Activated CD8-positive, alpha-beta memory T cell treated with anti-CD3 and anti-CD28 coated beads for 4 hours (primary cell): ENCODE measurements at places on chromosomes 7 and 10.

DNA sequence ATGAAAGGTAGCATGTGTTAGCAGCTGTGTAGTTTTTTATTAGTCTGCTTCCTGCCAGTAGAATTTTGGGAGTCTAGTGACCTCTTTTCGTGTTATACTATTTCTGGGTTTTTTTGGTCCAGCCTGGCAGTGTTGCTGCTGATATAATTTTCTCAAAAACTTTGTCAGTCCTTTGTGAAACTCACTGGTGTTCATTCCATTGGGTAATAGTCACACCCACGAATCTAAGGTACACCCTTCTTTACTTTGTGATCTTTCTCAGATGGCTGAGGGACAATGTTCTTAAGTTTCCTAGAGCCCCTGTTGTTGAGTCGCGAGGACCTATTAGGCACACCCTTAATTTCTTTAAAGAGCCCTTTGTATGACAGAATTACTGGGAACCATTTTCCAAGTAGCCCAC is 52.3 kb downstream of the TPST1 start:
- no peak for DNase-seq

DNA sequence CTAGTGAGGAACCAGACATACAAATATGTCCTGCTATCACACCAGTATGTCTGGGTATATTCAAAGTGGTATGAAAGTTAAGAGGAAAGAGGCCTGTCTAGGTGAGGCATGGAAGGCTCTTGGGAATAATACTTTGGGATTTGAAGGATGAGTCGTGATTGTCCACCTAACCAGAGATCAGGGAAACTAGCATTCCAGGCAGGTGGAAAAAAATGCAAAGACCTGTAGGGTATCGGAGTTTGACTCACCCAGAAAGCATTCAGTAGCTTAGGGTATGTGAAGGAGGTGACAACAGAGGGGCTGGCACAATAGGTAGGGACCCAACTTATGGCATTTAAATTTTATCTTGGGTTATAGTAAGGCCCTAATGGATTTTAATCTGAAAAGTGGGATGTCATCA is 950 bp upstream of the GCC1 start:
- no peak for DNase-seq

- DNase-seq = no peak
Observed at GRCh38 chr7:28853150-28853549, 105.0 kb downstream of the TRIL start.

DNA sequence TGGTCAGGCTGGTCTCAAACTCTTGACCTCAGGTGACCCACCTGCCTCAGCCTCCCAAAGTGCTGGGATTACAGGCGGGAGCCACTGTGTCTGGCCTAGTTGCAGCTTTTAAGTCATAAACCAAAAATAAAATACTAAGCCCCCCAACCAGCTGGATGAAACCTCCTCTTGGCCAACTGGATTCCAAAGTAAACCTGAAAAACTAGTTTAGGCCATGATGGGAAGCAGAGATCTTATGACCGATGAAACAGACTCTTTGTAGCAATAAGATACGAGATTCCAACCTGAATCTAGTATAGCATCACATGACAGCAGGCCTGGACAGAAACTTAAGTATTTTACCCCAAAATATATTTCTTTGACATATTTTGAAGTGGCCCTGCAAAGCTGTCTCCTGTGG is 9.1 kb upstream of the MCM10 start:
- DNase-seq = no peak

- DNase-seq = no peak
Observed at GRCh38 chr7:135285547-135286233, 52.1 kb downstream of the STRA8 start.

GRCh38 chr10:23643111-23643780 is 204.4 kb downstream of the OTUD1 start:
- DNase-seq = no peak

- DNase-seq = no peak
Observed at GRCh38 chr7:2478800-2479199, 2.6 kb upstream of the GRIFIN start.

- DNase-seq = peak; percentile 61
Observed at GRCh38 chr7:107180378-107180777, 11.6 kb downstream of the HBP1 start.

GRCh38 chr7:91288208-91288824 is 24.1 kb downstream of the FZD1 start:
- DNase-seq = no peak

DNA sequence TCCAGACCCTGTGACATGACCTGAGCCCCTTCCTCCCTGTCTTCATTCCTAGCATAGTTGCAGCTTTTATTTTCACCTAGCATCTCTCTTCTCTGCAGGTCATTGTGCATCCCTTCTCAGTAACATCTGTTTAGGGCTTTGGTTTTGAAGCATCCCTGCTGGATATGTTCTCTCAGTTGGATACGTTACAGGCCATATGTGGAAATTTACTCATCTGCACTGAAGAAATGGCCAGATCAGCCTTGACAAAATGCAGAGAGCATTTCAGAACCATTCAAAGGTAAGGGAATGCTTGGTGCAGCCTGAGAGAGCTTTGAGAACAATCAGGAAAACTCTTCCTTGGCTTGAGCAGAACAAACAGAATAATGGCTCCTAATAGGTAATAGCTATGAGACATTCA is 647.0 kb downstream of the KCNMA1 start:
- DNase-seq = no peak

- no peak for DNase-seq
Observed at GRCh38 chr10:32348297-32349198, 1.6 kb upstream of the EPC1 start.

DNA sequence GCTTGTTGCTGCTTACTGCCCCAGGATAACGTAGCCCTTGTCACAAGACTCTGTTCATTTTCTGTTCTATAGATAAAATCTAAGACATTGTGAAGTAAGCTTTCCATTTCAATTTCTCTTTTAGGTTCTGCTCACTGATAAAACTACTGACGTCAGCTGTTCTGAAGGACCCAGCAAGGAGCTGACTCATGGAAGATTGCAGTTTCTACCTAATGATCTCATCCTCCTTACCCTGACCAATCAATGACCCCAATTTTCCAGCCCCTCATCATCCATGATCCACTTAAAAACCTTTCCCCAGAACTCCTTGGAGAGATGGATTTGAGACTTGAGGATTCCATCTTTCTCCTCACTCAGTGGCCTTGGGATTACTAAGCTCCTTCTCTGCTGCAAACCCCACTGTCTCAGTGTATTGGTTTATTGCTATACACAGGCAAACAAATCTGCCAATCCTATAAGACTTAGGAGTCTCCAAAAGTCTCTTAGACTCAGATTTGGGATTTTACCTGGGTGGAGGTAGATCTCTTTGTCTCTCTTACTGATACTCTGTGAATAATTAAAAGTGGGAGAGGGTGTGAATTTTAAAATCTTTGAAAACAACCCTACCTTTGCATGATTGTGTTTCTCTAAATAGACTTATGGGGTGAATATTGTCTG is 109.2 kb upstream of the TRIM24 start:
- DNase-seq = no peak

- no peak for DNase-seq
Observed at GRCh38 chr10:87816898-87817608, 973 bp downstream of the ATAD1 start.

- no peak for DNase-seq
Observed at GRCh38 chr10:73480158-73480557, 15.7 kb downstream of the PPP3CB start.

DNA sequence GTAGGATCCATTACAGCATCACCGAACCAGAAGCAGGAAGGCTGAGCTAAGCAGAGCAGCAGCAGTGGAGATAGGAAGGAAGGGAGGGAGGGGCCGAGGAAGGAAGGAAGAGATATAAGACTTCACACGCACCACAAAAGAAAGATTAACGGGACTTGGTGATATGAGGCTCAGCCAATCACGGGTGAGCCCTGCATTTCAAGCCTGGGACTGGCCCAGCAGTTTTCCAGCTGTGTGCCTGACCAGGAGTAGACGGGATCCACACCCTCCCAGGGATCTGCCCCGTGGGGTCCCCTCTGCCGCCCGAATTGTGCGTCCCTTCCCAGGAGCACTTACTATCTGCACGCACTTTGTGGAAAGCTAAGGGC is 16.2 kb downstream of the ATG9B start:
- no peak for DNase-seq

GRCh38 chr7:33901847-33902246 is 3.5 kb upstream of the BMPER start:
- DNase-seq = no peak
